Ascending aorta (tissue), 2 donors: ENCODE measurements at places on chromosomes 5 and 9. TPM values are rescaled to one million over a fixed set of nuclear protein-coding genes. Genes with fewer than 3 reads are reported as not detected.

NME5 gene
- total RNA-seq: not detected

SIL1 gene
- total RNA-seq: 53.4 TPM

GRCh38 chr5:157382996-157383800 is 76.8 kb upstream of the NIPAL4 start:
- H3K27me3 ChIP-seq: no peaks in the 10 kb centered on the region
- H3K4me1 ChIP-seq: peaks cover 37% of the 10 kb centered on the region
- peak overlapping the region; percentile 50 for H3K4me3 ChIP-seq
- no peaks in the 10 kb centered on the region for H3K36me3 ChIP-seq
- peak overlapping the region; percentile 94 for H3K27ac ChIP-seq
- DNase-seq: peak; percentile 67

FBLL1 gene
- total RNA-seq: not detected

IL7R gene
- total RNA-seq: 6.6 TPM

DNA sequence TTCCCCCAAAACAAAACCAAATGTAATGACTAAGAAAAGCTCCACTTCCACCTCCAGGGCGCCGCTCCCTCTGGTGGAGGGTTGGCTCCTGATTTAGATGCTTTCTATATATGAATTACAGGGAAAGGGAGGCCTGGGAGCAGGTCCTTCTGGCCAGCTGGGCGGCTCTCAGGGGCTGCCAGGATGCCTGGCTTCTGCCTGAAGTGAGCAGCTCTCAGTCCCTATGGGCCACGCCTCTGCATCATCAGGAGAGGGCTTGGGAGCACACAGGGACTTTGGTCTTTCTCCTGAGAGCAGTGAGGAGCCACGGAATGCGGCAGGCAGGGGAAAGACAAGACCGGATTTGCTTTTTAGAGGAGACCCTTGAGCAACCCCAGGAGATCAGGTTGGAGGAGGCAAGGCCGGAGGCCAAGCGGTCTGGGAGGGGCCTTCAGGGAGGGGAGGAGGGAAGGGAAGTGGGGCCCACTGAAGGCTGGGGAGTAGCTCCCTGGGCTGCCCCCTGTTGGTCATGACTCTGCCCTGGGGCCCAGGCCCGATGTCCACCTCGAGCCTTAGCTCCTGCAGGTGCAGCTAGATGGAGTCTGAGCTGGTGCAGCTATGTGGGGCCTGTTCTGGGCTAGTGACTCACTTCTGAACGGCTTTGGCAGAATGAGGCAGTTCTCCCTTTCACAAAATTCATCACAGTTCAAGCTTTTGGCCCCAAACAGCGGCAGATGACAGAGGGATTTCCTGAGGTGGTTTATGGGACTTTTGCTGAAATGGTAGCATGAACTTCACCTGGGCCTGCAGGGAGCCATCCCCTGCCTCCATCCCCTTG is 11.3 kb upstream of the GRHPR start:
- no peaks in the 10 kb centered on the region for H3K27me3 ChIP-seq
- no peaks in the 10 kb centered on the region for H3K4me1 ChIP-seq
- no peak overlapping the region for H3K27ac ChIP-seq
- no peak for DNase-seq
- no peak overlapping the region for H3K4me3 ChIP-seq

- no peak overlapping the region for H3K27ac ChIP-seq
- H3K4me3 ChIP-seq: no peak overlapping the region
- no peaks in the 10 kb centered on the region for H3K4me1 ChIP-seq
- H3K27me3 ChIP-seq: no peaks in the 10 kb centered on the region
- no peak for DNase-seq
- no peaks in the 10 kb centered on the region for H3K36me3 ChIP-seq
These were observed 1967.1 kb upstream of the WWC1 start for GRCh38 chr5:166324372-166324771.

- H3K27me3 ChIP-seq: peaks cover 7% of the 10 kb centered on the region
- peaks cover 5% of the 10 kb centered on the region for H3K4me1 ChIP-seq
- H3K27ac ChIP-seq: no peak overlapping the region
- H3K36me3 ChIP-seq: no peaks in the 10 kb centered on the region
- no peak overlapping the region for H3K4me3 ChIP-seq
- DNase-seq: no peak
These were observed 3.9 kb downstream of the ACSL6 start for GRCh38 chr5:132007399-132008162.

DNA sequence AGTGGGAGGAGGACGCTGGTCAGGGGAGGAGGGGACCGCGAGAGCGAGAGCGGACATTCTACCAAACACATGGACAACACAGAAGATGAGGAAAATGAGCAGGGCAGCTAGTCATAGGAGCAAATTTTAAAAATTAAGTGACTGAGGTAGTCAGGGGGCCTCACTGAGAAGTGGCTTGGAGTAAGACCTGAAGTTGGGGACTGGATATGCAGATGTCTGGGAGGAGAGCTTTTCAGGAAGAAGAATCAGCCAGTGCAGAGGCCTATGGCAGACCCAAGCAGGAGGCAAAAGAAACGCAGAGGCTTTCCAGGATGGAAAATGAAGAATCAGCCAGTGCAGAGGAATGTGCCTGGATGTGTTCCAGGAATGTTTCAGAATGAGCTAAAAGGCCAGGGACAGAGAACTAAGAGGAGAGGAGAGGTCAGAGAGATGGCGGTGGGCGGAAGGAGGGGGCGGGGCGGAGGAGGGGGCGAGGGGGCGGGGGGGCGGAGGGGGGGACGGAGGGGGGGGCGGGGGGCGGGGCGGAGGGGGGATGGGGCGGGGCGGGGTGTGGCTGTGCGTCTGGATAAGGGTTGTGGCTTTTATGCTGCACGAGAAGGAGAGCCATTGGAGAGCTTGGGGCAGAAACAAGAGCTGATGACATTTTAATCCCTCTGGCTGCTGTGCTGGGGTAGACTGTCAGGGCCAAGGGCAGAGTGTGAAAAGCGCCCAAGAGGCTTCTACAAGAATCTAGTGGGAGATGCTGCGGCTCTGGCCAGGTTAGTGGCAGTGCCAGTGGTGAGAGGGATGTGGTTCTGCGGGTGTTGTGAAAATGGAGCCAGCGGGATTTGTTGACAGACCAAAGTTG is 129.6 kb downstream of the KCNIP1 start:
- no peaks in the 10 kb centered on the region for H3K27me3 ChIP-seq
- peak; percentile 85 for DNase-seq
- H3K36me3 ChIP-seq: no peaks in the 10 kb centered on the region
- peak overlapping the region; percentile 73 for H3K27ac ChIP-seq
- H3K4me3 ChIP-seq: peak overlapping the region; percentile 53

SLC12A7 gene
- 101 TPM for total RNA-seq

- no peak overlapping the region for H3K4me3 ChIP-seq
- no peak for DNase-seq
- no peaks in the 10 kb centered on the region for H3K4me1 ChIP-seq
- no peaks in the 10 kb centered on the region for H3K27me3 ChIP-seq
- no peak overlapping the region for H3K27ac ChIP-seq
- no peaks in the 10 kb centered on the region for H3K36me3 ChIP-seq
These were observed 293.4 kb downstream of the CD180 start for GRCh38 chr5:66903218-66903617.

DNA sequence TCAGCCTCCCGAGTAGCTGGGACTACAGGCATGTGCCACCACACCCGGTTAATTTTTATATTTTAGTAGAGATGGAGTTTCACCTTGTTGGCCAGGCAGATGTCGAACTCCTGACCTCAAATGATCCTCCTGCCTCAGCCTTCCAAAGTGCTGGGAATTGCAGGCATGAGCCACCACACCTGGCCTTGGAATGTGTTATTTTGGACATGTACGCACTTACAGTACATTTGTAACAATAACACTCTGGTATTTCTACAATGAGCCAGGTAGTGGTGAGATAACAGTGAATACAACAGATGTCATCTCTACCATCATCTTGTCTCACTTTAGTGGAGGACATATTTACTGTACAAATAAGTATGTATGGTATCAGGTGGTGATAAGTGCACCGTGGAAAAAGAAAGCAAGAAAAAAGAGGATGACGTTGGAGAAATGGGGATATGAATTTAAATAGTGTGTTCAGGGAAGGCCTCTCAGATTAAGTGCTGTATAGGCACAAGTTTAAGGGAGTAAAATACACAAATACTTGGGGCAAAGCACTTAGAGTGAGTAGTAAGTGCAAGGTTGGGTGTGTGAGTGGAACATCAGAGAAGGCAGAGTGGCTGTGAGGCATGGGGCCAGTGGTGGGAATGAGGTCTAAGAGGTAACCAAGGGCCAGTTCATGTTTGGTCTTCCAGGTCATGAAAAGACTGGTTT is 100.1 kb downstream of the CDC42SE2 start:
- H3K27me3 ChIP-seq: no peaks in the 10 kb centered on the region
- H3K4me1 ChIP-seq: no peaks in the 10 kb centered on the region
- H3K4me3 ChIP-seq: no peak overlapping the region
- no peak for DNase-seq
- no peak overlapping the region for H3K27ac ChIP-seq
- H3K36me3 ChIP-seq: peaks cover 17% of the 10 kb centered on the region

DNA sequence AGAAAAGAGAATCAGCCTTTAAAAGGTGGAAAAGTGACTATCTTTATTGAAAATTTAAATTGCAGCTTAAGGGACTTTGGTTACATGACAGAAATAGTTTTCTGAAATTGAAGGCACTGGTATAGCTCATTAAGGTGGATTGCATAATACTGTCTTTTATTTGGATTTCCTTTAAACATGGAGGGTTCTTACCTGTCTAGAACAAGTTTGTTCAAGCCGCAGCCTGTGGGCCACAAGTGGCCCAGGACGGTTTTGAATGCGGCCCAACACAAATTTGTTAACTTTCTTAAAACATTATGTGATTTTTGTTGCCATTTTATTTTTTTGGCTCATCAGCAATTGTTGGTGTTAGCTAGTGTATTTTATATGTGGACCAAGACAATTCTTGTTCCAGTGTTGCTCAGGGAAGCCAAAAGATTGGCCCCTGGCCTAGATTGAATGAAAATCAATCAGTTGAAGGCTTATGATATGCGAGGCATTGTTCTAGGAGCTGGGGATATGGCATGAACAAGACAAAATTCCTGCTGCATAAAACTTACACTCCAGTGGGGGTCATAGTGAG is 18.0 kb downstream of the NNT start:
- H3K27ac ChIP-seq: no peak overlapping the region
- no peak overlapping the region for H3K4me3 ChIP-seq
- no peaks in the 10 kb centered on the region for H3K27me3 ChIP-seq
- H3K36me3 ChIP-seq: no peaks in the 10 kb centered on the region

DNA sequence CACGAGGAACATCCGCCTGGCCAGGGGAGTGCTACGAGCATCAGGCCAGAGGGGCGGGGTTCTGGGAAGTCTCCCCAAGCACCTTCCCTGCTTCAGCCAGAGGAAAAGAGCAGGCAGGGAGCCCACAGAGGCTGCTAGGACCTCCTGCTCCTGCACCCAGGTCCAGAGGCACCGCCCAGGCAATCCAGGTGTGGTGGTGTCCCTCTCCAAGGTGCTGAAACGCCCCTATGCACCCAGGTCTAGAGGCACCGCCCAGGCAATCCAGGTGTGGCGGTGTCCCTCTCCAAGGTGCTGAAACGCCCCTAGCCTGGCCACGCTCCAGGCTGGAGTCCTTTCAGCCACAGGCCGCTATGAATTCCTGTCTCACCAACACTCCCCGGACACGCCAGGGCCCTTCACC is 10.7 kb upstream of the UBAC1 start:
- H3K4me3 ChIP-seq: no peak overlapping the region
- H3K36me3 ChIP-seq: no peaks in the 10 kb centered on the region
- H3K27ac ChIP-seq: no peak overlapping the region
- DNase-seq: no peak
- H3K4me1 ChIP-seq: peaks cover 5% of the 10 kb centered on the region

- no peaks in the 10 kb centered on the region for H3K4me1 ChIP-seq
- H3K27ac ChIP-seq: no peak overlapping the region
- peaks cover 64% of the 10 kb centered on the region for H3K36me3 ChIP-seq
- no peak overlapping the region for H3K4me3 ChIP-seq
- H3K27me3 ChIP-seq: no peaks in the 10 kb centered on the region
These were observed 117.2 kb upstream of the CACNA1B start for GRCh38 chr9:137760426-137760825.

DNA sequence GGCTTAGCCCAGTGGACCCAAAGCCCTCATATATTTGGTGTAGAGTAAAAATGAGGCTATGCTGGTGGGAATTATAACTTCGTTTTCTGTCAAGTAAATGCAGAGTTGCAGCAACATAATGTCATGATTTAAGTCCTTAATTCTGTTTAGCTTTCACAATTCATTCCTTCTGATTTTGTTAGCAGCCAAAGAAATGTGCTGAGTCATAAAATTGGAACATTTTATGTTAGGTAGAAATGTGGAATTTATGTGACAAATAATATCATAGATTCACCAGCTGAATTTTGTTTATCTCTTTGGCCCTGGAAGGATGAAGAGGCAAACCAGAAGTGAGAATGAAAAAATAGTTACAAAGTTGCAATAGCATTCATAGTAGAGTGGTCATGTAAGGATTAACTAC is 247.0 kb downstream of the TRPM3 start:
- no peak overlapping the region for H3K27ac ChIP-seq
- no peaks in the 10 kb centered on the region for H3K27me3 ChIP-seq
- H3K4me1 ChIP-seq: no peaks in the 10 kb centered on the region

FOXD4L3 gene
- total RNA-seq: not detected

DNA sequence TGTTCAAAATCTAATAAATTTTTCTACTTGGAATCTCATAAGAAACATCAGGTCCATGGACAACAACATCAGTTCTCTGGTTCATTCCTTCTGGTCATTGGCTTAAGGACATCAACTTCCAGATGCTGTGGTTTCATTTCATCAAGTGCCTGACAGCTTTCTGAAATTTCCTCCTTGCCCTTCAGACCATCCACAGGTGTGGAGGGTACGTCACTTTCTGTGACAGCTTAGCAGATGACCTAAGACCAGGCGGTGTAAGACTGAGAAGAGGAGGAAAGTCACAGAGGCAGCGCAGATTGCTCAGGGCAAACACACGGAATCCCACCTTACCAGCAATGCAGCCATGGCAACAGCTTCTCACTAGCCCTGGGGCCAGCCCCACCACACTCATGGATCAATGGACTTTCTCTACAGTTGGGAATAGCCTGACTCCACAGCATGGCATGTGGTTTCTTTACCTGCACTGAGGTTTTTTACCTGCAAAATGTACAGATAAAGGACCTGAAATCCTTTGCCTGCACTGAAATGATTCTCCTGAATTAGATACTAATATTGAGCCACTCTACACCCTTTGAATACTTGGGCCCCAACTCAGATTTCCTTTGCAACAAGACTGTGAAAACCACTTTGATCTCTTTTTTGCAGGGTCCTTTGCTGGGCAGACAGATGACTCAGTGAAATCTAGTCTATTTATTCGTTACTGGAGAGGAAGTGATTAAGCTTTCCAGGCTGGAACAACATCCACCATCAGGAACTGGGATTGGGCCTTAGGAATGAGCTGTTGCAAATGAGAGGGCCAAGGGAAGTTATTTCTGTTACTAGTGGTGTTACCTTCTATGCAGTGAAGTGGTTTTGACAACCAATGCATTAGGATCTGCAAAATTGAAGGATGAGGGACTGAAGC is 26.9 kb downstream of the TICAM2 start:
- H3K4me3 ChIP-seq: no peak overlapping the region
- no peaks in the 10 kb centered on the region for H3K4me1 ChIP-seq
- peaks cover 6% of the 10 kb centered on the region for H3K36me3 ChIP-seq
- H3K27ac ChIP-seq: no peak overlapping the region
- DNase-seq: no peak
- H3K27me3 ChIP-seq: no peaks in the 10 kb centered on the region
